Tongue (tissue), 3 donors: ENCODE measurements at places on chromosomes 4 and X. TPM values are rescaled to one million over a fixed set of nuclear protein-coding genes. Genes with fewer than 3 reads are reported as not detected.
A peak's percentile ranks its signal among the peaks of the same experiment; 100 is the strongest.

RAB40A gene
- 0.31 TPM for total RNA-seq

MUC7 gene
- total RNA-seq = 140 TPM

DNA sequence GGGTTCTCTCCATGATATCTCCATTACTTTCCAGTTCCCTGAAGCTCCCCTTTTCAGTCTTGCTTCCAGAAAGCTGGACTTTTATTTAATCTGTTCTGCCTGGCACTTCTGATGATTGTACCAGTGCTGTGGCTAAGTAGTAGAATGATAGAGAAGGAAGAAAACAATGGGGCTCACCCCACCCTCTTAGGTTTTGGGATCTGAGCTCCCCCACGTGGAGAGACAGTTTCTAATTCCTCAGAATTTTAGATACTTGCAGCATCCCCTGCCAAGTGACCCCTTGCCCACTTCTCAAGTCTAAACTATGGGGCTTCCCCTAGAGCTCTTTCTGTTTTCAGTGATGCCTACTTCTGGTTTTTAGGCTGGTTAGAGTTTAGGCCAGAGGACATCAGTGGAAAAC, 73.9 kb downstream of the GC start:
- no peak for DNase-seq

DNA sequence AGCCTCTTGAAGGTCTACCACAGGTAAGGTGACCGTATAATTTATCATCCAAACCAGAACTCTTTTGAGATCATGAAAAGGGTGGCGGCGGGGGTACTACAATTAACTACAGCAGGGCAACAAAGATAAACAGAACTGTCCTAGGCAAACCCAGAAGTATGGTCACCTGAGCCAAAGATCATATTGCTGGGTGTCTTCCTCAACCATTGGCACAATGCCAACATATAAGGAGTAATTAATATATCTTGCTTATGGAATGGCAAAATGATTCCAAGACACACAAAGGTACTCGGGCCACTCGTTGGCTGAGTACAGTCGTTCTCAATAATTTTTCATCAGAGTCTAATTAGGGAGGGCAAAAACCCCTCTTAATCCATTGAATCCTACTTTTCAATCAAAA, 273.3 kb downstream of the QDPR start:
- no peak for DNase-seq

GRCh38 chr4:140641789-140642439, 73.2 kb upstream of the UCP1 start:
- no peak for DNase-seq

DNA sequence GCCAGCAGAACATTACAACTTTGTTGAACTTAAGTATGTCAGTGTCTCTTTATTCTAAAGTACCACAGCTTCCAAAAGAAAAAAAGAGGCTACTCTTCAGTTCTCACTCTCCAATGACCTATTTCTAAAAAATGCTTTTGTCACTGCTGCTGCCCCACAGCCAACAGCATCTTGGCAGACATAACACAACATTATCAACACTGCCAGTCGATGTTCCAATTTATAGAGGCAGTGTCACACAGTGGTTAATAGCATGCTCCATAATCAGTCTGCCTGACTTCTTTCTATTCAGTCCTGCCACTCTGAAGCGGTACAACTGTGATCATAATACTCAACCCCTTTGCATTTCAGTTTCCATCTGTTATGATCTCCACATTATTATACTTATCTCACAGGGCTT, 69.2 kb downstream of the PLS3 start:
- DNase-seq = no peak

DNA sequence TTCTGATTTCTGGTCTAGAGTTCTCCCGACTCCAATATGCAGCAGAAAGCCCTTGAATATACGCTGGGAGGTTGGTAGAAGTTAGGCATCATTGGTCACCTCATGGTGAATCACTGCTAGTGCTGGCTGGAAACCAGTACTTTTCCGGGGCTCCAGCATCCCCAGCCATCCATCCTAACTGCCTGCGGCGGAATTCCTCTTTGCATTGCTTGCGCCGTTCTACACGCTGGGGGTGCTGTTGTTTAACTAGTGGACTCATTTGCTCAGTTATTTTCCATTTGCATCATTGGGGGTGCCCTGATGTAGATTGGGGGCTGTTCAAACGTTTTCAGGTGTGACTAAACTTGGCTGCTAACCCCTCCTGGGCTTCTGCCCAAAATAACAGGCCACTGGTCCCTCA, 23.3 kb upstream of the GPR50 start:
- DNase-seq = peak; percentile 31

GRCh38 chrX:4379071-4379470, 665.6 kb upstream of the PRKX start:
- no peak for DNase-seq

- peak; percentile 59 for DNase-seq
These were observed 158.5 kb downstream of the DHRSX start for GRCh38 chrX:2342281-2342688.

GRCh38 chrX:46180258-46180687, 364.9 kb downstream of the ZNF674 start:
- DNase-seq = peak; percentile 4
